ENCODE measurements at places on chromosomes 5 and 9. TPM values are rescaled to one million over a fixed set of nuclear protein-coding genes. Genes with fewer than 3 reads are reported as not detected.

DNA sequence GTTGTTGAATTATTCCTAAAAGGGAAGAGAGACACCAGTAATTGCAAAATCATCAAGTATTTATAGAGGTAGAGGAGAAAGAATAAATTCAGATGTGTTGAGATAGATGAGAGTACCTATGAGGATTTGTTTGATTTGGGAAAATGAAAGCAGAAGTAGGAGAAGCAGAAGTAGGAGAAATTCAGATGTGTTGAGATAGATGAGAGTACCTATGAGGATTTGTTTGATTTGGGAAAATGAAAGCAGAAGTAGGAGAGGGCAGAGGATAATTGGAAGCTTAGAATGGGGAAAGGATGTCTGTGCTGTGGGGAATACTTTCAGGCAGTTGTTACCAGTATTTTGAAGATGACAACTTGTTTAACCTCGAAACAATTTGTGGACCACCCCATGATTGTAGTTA is 35.1 kb upstream of the ZCCHC7 start:
- H3K27ac ChIP-seq = no peak overlapping the region
- DNase-seq = no peak
- peaks cover 10% of the 10 kb centered on the region for H3K4me1 ChIP-seq

CHSY3 gene
- 0.86 TPM for total RNA-seq

- H3K27me3 ChIP-seq = peaks cover 24% of the 10 kb centered on the region
- H3K27ac ChIP-seq = no peak overlapping the region
- H3K36me3 ChIP-seq = no peaks in the 10 kb centered on the region
- H3K4me1 ChIP-seq = peaks cover 11% of the 10 kb centered on the region
- DNase-seq = no peak
Observed at GRCh38 chr5:171419688-171420430, 412 bp downstream of the FGF18 start.

GRCh38 chr9:73079326-73079725 is 72.3 kb upstream of the ANXA1 start:
- peak overlapping the region; percentile 47 for H3K4me3 ChIP-seq
- peak overlapping the region; percentile 97 for H3K27ac ChIP-seq
- H3K4me1 ChIP-seq = peaks cover 17% of the 10 kb centered on the region

PALM2AKAP2 gene
- 4.2 TPM for total RNA-seq

GRCh38 chr9:38352530-38353328 is 39.8 kb upstream of the ALDH1B1 start:
- no peak overlapping the region for H3K4me3 ChIP-seq
- H3K27ac ChIP-seq = no peak overlapping the region
- H3K27me3 ChIP-seq = peaks cover 13% of the 10 kb centered on the region
- no peak for DNase-seq
- no peaks in the 10 kb centered on the region for H3K36me3 ChIP-seq

DNA sequence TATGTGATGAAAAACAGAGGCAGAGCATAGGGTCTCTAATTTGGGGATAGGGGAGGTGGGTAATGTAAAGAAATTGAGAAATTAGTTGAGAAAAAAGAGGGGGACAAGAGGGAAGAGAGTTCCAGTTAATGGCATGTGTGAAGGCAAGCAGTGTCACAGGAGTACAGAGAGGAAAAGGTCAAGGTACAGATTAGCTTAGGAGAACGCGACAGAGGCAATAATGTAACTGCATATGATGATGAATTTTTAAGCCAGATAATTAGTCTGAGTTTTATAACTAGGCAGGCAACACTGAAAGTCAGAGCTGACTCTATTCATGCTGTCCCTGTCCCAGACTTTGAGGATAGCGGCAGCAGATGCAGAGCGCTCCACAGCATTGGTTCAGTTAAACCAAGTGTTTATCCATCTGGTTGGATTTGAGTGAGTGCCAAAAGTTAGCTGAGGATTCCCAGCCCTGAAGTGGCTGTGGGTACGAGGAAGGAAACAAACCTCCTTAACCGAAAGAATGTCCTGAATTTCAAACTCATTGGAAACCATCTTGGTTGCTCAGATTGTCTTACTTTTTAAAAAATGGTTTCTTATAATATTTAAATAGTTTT is 315.2 kb downstream of the ARHGAP26 start:
- H3K4me1 ChIP-seq = peaks cover 10% of the 10 kb centered on the region
- peaks cover 4% of the 10 kb centered on the region for H3K36me3 ChIP-seq
- H3K4me3 ChIP-seq = no peak overlapping the region

MEGF9 gene
- total RNA-seq = 14.7 TPM

COL27A1 gene
- total RNA-seq = 29.5 TPM

DNA sequence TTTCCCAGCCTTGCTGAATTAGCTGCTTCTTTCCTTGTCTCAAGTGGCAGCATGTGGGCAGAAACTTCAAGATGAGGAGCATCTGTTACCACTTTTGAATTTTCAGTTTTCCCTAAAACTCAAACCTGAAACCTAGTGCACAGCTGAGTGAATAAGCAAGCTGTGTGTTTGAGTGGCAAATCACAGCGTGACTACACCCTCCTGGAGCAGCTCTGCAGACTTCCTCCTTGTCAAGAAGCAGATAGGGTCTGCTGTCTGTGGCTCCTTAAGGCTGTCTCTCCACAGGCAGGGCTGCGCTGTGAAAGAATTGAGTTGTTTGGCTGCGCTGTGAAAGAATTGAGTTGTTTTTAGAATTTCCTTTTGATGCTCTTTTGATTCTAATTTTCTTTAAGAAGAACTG is 179.7 kb upstream of the HAPLN1 start:
- H3K4me1 ChIP-seq = no peaks in the 10 kb centered on the region
- H3K27ac ChIP-seq = no peak overlapping the region
- no peaks in the 10 kb centered on the region for H3K27me3 ChIP-seq
- no peak for DNase-seq

HINT2 gene
- total RNA-seq = 41.7 TPM

SLC34A3 gene
- 0.81 TPM for total RNA-seq

GRCh38 chr9:130608554-130609134 is 29.3 kb downstream of the FUBP3 start:
- peaks cover 13% of the 10 kb centered on the region for H3K36me3 ChIP-seq
- no peaks in the 10 kb centered on the region for H3K27me3 ChIP-seq
- no peak overlapping the region for H3K27ac ChIP-seq
- H3K4me1 ChIP-seq = peaks cover 4% of the 10 kb centered on the region
- no peak for DNase-seq

SPATA9 gene
- 0.29 TPM for total RNA-seq

LMX1B gene
- total RNA-seq = 33.6 TPM

GRCh38 chr9:19085295-19085694 is 17.4 kb downstream of the HAUS6 start:
- no peaks in the 10 kb centered on the region for H3K27me3 ChIP-seq
- DNase-seq = no peak
- H3K27ac ChIP-seq = no peak overlapping the region
- H3K4me3 ChIP-seq = no peak overlapping the region
- H3K36me3 ChIP-seq = peaks cover 16% of the 10 kb centered on the region

ZNF883 gene
- 12.9 TPM for total RNA-seq

- H3K36me3 ChIP-seq = no peaks in the 10 kb centered on the region
- peaks cover 3% of the 10 kb centered on the region for H3K27me3 ChIP-seq
- H3K4me3 ChIP-seq = no peak overlapping the region
- no peak for DNase-seq
- H3K27ac ChIP-seq = no peak overlapping the region
Observed at GRCh38 chr9:19551124-19551929, 142.5 kb downstream of the ACER2 start.

GRCh38 chr5:77189421-77189820 is 21.1 kb upstream of the PDE8B start:
- H3K4me1 ChIP-seq = no peaks in the 10 kb centered on the region
- peaks cover 5% of the 10 kb centered on the region for H3K36me3 ChIP-seq
- no peak for DNase-seq
- H3K27me3 ChIP-seq = peaks cover 13% of the 10 kb centered on the region
- no peak overlapping the region for H3K27ac ChIP-seq

All from type B pancreatic cell (in vitro differentiated cells).